RKO (cell line): ENCODE measurements at places on chromosomes 13 and 19.
A peak's percentile ranks its signal among the peaks of the same experiment; 100 is the strongest.

GRCh38 chr13:29579094-29579493 lies 16.4 kb downstream of the SLC7A1 start:
- DNase-seq = no peak

GRCh38 chr19:8506402-8506957 lies 4.0 kb upstream of the PRAM1 start:
- no peak for DNase-seq

DNA sequence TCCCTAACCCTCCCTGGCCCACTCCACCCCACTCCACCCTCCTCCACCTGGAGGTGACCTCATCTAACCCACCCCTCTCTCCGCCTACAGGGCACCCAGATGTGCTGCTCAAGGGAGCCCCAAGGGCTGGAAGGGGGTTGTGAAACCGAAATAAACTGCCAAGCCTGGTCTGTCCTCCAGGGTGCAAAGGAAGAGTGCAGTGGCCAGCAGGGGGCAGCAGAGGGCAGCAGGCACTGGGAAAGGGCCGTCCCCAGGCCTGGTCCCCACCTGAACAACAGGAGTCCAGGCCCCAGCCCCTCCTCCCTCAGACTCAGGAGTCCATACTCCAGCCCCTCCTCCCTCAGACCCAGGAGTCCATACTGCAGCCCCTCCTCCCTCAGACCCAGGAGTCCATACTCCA lies 8.4 kb upstream of the BCAM start:
- peak; percentile 75 for DNase-seq

DNA sequence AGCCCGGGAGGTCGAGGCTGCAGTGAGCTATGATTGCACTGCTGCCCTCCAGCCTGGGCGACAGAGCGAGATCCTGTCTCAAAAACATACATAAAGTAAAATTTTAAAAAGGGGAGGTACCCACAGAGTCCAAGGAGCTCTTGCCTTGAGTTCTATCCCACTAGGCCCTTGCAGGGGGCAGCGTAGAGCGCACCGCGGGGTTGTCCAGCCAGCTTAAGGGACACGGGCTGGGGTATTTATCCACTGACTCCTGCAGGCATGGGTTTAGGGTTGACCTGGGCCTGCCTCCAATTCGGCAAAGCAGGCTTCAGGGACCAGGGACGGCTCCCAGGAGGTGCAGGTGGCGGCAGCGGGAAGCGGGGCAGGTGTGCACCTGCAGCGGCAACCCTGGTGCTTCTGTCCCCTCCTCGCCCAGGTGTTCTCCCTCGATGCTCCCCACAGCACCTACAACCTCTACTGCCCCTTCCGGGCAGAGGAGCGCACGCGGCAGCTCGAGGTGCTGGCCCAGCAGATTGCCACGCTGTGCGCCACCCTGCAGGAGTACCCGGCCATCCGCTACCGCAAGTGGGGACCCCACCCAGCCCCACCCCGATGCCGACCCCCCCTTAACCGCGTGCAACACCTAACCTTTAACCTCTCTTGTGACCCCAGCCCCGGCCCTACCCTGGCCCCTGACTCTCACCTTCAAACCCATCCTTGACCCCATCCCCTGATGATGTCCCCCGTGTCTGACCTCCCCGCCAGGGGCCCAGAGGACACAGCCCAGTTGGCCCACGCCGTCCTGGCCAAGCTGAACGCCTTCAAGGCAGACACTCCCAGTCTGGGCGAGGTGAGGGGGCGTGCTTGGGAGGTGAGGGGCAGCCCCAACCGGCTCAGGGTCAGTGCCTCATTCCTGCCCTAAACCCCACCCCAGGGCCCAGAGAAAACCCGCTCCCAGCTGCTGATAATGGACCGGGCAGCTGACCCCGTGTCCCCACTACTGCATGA lies 4.7 kb downstream of the STXBP2 start:
- DNase-seq = no peak

DNA sequence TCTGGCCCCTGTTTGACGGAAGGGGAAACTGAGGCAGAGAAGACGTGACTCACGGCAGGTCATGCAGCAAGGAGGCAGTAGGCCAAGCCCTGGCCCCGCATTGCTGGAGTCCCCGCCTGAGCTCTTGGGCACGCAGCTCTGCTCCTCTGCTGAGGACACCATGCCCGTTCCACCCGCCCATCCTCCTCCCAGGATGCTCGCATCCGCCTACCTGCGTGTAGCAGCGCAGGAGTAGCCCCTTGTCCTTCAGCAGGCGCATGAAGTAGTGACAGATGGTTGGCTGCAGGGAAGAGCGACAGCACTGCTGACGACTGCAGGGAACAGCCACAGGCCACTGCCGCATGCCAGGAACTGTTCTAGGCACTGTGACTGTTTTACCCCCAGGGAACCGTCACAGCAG lies 10.5 kb downstream of the SIRT2 start:
- no peak for DNase-seq

GRCh38 chr13:45875951-45876350 lies 24.4 kb upstream of the SIAH3 start:
- DNase-seq = no peak

DNA sequence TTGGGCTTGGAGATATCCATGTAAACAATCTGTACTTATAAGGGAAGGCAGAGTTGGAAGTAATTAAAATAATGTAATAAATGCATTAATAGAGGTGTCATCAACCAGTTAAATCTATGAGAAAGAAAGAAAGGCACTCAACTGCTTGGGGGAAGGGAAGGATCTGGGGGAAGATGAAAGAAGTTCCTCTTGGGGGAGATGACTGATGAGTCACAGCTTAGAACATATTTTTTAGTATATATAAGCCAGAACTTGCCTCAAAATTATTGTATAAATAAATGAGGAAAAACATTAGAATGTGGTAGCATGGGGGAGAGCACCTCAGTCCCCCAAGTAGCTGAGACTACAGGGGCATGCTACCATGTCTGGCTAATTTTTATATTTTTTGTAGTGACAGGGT lies 205.8 kb downstream of the GGACT start:
- DNase-seq = no peak

GRCh38 chr19:49080392-49080791 lies 4.9 kb upstream of the SNRNP70 start:
- no peak for DNase-seq

DNA sequence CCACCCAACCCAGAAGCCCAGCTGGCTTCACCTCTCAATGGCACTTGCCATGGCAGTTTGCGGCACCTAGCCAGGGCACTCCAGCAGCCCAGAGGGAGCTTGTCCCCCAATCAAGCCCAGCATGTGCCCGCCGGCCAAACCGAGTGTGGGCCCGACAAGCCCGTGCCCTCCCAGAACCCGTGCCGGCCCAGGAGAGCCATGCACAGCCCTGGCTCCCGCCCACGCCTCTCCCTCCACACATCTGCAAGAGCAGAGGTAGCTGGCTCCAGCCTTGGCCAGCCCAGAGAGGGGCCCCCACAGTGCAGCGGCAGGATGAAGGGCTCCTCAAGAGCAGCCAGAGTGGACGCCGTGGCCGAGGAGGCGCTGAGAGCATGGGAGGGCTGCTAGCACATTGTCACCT lies 2278.0 kb upstream of the PCDH20 start:
- DNase-seq = no peak

- DNase-seq = no peak
These were observed 44.4 kb upstream of the C1QTNF9 start for GRCh38 chr13:24264976-24265375.

DNA sequence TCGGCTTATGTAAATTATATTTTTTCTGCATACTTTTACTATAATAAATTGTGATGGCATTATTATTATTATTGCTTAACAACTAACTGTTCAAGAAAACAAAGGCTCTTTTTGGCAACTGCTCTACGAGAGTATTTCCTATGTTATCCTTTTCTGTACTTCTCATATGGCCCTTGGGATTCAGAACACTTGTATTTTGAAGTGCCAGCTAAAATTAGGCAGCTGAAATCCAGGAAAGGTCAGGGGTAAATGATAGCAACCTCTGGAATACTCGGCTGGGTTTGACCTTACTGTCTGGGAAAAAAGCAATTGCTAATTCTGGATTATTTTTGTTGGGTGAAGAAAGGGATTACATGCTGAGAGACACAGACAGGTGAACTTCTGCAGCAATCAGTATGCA lies 23.9 kb downstream of the EDNRB start:
- no peak for DNase-seq

DNA sequence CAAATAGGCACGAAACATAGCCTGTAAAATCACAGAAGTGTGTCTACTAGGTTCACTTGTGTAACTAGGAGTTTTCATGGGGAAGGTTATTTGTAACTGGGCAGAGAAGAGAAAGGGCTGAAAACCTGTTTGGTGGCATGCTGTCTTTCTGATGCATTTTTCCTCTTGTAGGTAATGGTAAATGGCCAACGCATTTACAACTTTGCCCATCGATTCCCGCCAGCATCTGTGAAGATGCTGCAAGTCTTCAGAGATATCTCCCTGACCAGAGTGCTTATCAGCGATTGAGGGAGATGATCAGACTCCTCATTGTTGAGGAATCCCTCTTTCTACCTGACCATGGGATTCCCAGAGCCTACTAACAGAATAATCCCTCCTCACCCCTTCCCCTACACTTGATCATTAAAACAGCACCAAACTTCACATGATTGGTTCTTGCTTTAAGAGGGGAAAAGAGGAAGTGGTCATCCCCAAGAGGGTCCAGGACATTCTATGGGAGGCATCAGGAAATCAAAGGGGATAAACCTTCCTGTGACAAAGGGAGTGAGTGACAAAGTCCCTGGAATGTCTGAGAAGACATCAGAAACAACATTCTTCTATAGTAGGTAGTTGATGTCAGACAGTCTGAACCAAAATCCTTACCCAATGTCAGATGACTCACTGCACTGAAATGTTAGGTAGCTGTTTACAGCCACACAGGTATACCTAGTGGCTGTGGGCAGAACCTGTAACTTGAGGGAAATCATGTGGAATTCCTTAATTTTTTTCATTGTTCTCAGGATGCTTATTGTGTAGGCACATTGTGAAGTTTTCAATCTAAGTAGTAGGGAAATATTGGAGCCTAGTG lies 5.0 kb downstream of the LGALS14 start:
- no peak for DNase-seq

GRCh38 chr19:39296055-39296645 lies at the start of gene IFNL1:
Gene IFNL1, plus strand, starts transcription at chr19:39296407. Its CDS starts 15 bp downstream, at chr19:39296422.
- no peak for DNase-seq

DNA sequence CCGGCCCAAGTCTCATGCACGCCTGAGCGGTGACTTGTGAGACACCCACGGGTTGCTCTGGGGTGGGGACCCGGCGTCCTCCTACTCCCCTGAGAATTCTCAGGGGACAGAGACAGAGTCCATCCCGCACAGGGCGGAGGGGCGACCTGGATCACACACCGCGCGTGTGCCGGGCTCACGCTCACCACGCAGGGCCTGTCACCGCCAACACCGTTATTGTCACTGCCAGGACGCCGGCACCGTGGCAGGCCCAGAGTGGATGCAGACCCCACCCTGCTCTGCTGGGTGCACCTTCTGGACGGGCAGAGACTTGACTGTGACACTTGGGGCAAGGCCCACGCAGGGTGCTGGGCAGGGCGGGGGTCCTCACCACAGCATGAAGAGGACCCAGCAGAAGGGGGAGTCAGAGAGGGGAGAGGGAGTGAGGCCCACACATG lies 16.2 kb downstream of the MOB3A start:
- no peak for DNase-seq

- no peak for DNase-seq
These were observed 15.6 kb upstream of the NANOS3 start for GRCh38 chr19:13861392-13861713.

DNA sequence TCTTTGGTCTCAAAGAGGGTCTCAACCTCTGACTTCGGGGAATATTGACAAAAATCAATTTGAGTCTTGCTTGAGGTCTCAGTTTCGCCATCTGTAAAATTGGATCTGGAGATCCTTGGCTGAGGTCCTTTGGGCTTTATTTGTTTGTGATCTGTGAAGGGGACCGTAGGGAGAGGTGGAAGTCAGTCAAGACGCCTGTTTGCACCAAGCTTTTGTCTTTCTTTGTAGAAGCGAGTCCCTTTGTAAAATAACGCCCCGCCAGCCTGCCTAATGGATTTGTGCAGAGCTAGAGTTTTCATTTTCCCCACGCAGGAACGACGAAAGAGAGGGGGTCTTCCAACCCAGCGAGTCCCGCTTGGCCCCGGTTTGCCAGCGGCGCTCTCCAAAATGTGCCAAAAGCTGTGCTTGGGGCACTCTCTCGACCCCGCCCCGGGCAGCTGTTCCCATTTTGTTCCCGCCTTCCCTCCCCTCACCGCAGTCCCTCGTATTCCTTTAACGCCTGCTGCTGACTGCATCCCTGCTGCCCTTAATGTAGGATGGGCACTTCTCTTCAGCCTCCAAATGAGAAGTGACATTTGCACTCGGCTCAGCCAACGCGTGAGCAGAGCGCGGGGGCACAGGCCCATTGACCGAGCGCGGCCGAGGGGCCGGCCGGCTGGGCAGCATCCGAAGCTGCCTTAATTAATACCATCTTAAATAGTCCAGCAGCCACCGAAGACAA lies 13.0 kb downstream of the ZIC5 start:
- no peak for DNase-seq

DNA sequence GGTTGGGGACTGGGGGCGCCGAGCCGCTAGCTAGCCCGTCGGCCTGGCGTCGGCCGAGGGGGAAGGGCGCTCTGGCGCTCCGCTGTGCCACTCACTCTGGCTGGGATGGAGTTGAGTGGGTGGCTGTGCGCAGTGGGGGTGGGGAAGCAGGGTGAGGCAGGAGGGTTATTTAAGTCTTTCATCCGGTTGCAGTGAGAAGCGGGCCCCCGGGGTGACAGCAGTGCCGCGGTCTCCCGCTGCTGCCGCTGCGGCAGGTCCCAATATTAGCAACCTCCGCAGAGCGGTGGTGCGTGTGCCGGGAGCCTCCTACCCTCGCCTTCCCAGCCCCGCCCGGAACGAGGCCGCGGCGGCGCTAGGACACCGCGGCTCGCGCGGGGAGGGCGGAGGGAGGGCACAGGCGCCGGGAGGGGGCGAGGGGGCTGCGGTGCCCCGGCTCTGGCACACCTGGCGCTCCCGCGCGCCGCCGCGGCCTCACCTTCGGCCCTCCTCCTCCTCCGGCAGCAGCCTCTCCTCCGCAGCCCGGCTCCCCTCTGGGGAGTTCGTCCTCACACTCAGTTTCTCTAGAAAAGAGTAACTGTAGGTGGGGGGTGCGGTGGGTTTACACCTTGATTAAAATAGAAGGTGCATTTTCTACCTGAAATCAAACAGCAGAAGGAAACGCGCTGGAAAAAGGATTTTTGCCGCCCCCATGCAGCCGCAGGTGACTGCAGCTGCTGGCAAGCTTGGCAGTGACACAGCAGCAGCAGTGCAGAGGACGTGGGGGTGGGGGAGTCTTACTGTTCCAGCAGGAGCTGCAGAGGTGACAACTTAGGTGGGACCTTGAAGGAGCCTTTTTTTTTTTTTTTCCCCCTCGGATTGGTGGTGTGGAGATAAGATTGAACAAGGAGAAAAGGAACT lies 4.5 kb downstream of the FGF9 start:
- no peak for DNase-seq

DNA sequence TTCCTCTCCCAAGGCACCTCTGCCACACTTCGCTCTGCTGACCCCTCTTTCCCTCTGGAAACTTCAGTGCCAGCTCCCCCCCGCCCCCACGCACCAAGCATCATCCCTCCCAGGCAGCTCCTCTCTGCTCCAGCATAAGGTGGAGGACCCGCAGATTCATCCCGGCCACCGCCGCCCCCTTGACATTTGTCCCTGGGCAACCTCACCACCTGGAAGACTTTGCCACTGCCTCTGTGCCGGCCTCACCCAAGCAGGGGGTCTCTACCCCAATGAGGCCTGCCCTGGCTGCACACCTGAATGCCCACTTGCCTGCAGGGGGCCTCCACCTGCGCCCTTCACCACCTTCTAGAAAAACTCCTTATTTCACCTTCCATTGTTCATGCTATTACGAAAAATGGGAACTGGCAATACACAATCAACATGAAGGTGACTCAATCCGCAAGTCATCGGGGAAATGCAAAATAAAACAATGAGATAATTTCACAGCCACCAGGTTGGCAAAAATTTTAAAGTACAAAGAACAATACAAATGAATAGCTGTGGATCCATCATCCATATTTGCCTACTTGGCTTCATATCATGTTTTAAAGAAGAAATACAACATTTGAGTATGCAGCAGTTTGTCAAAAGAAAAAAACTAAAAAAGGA lies 21.9 kb downstream of the CCNE1 start:
- DNase-seq = no peak
